Caco-2 (cell line): ENCODE measurements at places on chromosomes 3 and 15.
A peak's percentile ranks its signal among the peaks of the same experiment; 100 is the strongest.

DNA sequence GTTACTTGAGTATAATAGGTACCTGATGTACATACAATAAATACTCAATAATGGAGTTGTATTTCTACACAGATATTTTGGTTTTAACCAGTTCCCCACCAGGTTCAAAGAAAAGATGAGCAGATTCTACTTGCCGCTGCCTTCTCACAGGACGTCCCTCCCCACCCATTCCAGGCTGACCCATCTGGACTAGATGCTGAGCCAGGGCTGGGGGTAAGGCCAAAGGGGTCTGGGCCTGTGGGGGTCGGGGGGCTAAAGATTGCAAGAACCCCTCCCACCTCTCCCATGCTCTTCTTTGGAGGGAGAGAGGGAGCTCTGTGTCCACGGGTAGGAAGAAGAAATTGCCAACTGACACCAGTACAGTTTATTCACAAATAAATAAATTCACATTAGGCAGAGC lies 1.5 kb downstream of the MESP1 start:
- no peaks in the 10 kb centered on the region for H3K36me3 ChIP-seq
- no peaks in the 10 kb centered on the region for H3K27me3 ChIP-seq
- DNase-seq: no peak
- no peak overlapping the region for H3K27ac ChIP-seq
- no peak overlapping the region for H3K4me3 ChIP-seq

GRCh38 chr15:58737298-58737697 lies 12.2 kb downstream of the ADAM10 start:
- H3K27ac ChIP-seq: no peak overlapping the region
- H3K27me3 ChIP-seq: no peaks in the 10 kb centered on the region
- peaks cover 16% of the 10 kb centered on the region for H3K4me1 ChIP-seq
- no peak for DNase-seq

- no peaks in the 10 kb centered on the region for H3K4me1 ChIP-seq
- no peak for DNase-seq
- H3K4me3 ChIP-seq: no peak overlapping the region
- no peaks in the 10 kb centered on the region for H3K27me3 ChIP-seq
- H3K36me3 ChIP-seq: peaks cover 9% of the 10 kb centered on the region
These were observed 22.6 kb downstream of the SRP14 start for GRCh38 chr15:40016224-40016865.

DNA sequence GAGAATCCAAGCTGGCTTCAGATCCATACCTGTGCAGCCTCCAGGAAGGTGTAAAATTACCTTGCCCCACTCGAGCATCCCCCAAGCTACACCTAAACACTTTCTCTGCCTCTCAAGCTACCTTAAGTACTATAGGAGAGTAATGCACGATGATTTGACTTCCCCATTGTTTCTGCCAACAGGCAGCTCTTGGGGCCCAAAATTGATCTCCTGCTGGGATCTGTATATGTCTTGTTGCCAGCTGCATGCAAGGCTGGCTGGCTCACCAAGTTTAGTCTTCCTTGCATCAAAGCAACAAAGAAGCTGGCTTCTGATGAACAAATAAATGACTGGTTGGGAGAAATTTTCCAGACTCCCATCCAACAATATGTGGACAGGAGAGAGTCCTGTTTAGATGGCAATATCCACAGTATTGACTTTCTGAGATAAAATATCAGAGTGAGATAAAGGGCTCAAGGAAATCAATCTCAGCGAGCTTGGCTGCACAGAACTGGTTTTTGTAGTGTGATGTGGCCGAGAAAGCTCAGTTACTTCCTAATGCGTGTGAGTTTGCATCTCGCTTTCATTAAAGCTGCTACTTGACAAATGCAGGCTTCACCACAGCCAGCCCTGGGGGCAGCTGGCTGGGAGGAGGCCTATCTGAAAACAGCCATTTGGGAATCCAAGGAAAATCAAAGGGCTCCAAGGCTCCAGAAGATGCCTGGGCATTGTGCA lies 140.7 kb downstream of the MINAR1 start:
- no peak for DNase-seq
- no peak overlapping the region for H3K27ac ChIP-seq
- H3K36me3 ChIP-seq: no peaks in the 10 kb centered on the region
- H3K4me3 ChIP-seq: no peak overlapping the region

DNA sequence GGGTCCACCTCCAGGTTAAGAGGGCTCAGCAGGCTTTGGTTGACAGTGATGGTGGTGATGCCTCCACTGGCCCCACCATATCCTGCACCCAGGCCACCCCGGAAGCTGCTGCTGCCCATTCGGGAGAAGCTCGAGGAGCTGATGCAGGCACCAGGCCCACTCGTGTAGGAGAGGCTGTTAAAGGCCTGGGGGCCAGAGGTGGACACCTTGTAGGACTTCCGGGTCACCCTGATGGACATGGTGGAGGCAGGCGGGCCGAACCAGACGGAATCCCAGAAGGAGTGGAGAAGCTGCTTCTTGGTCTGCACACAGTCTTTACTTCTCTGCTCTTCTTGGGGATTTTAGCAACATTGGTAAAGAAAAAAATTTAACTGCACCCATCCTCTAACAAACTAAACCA lies 65.2 kb upstream of the CDAN1 start:
- no peaks in the 10 kb centered on the region for H3K27me3 ChIP-seq
- H3K36me3 ChIP-seq: no peaks in the 10 kb centered on the region
- H3K4me1 ChIP-seq: no peaks in the 10 kb centered on the region
- H3K4me3 ChIP-seq: no peak overlapping the region

- no peak overlapping the region for H3K4me3 ChIP-seq
- no peak overlapping the region for H3K27ac ChIP-seq
- H3K36me3 ChIP-seq: no peaks in the 10 kb centered on the region; the same call in 1 of the 2 replicates
- H3K27me3 ChIP-seq: no peaks in the 10 kb centered on the region
- no peak for DNase-seq
- no peaks in the 10 kb centered on the region for H3K4me1 ChIP-seq
These were observed 4.5 kb downstream of the EOGT start for GRCh38 chr3:69008980-69009379.

- H3K36me3 ChIP-seq: no peaks in the 10 kb centered on the region
- H3K27me3 ChIP-seq: no peaks in the 10 kb centered on the region
- H3K4me3 ChIP-seq: no peak overlapping the region
- H3K4me1 ChIP-seq: no peaks in the 10 kb centered on the region
These were observed 373.1 kb downstream of the PTPRG start for GRCh38 chr3:61934505-61934871.

DNA sequence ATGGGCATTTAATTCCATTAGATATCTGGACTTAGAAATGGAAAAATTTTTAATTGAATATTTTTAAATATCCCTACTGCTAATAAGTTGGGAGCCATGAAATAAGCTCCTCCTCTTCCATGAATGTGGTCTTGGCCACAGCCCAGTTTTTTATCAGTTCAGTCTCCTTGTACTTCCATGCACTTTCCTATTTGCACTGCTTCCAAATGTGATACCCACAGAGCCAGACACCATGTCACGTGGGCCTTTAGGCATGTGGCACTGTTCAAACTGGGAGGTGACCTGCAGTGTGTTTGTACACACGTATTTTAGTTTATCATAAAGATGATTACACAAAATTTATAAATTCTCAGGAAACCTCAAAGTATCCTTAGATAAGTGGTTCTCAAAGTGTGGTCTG lies 80.1 kb upstream of the DGKG start:
- DNase-seq: no peak
- no peaks in the 10 kb centered on the region for H3K4me1 ChIP-seq
- no peak overlapping the region for H3K4me3 ChIP-seq
- H3K27ac ChIP-seq: no peak overlapping the region

- peak overlapping the region; percentile 23 for H3K27ac ChIP-seq
- peaks cover 9% of the 10 kb centered on the region for H3K36me3 ChIP-seq
- H3K4me1 ChIP-seq: peaks cover 21% of the 10 kb centered on the region
These were observed 14.0 kb downstream of the VILL start for GRCh38 chr3:38004415-38005075.

- no peak overlapping the region for H3K27ac ChIP-seq
- H3K27me3 ChIP-seq: no peaks in the 10 kb centered on the region
- H3K4me1 ChIP-seq: no peaks in the 10 kb centered on the region
- no peaks in the 10 kb centered on the region for H3K36me3 ChIP-seq
These were observed 105.8 kb upstream of the ARL6 start for GRCh38 chr3:97658668-97659285.

- H3K4me1 ChIP-seq: peaks cover 19% of the 10 kb centered on the region; the same call in 1 of the 2 replicates
- H3K27ac ChIP-seq: no peak overlapping the region
- no peaks in the 10 kb centered on the region; the same call in 1 of the 2 replicates for H3K36me3 ChIP-seq
- DNase-seq: no peak
- no peak overlapping the region for H3K4me3 ChIP-seq
- H3K27me3 ChIP-seq: no peaks in the 10 kb centered on the region
These were observed 3.2 kb downstream of the SSR3 start for GRCh38 chr3:156551746-156552145.

DNA sequence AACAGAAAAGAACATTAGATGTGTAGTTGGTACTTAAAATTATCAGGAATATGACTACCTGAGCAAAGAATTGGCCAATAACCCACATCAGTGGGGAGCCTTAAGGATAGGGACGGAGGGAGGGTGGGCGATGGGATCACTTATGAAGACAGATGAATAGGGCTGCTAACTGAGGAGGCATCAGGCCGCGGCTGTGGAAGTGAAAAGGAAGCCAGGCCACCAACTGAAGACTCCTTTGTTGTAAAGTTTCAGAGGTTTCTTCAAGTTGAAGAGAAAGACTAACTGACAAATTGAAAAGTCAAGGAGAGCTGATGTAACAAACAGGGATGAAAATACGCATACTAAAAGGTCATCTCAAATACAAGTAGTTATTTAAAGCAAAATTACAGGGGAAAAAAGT lies 135.6 kb upstream of the BHLHE40 start:
- H3K27me3 ChIP-seq: no peaks in the 10 kb centered on the region
- no peak overlapping the region for H3K27ac ChIP-seq
- H3K4me1 ChIP-seq: peaks cover 8% of the 10 kb centered on the region; the same call in 1 of the 2 replicates

DNA sequence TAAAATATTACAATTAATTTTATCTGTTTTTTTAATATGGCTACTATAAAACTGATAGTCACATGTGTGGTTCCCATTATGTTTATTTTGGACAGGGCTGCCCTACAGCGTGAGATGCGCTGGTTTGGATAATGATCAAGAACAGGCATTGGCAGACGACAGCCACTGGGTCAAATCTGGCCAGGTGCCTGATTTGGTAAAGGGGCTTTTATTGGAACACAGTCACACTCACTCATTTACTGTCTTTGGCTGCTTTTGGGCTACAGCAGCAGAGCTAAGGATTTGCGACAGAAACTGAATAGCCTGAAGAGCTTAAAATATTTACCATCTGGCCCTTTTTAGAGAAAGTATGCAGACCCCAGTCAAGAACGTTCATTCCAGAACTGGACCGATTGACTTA lies 724.2 kb upstream of the CFAP20DC start:
- no peaks in the 10 kb centered on the region for H3K27me3 ChIP-seq
- no peak overlapping the region for H3K4me3 ChIP-seq
- no peak for DNase-seq
- H3K36me3 ChIP-seq: no peaks in the 10 kb centered on the region

DNA sequence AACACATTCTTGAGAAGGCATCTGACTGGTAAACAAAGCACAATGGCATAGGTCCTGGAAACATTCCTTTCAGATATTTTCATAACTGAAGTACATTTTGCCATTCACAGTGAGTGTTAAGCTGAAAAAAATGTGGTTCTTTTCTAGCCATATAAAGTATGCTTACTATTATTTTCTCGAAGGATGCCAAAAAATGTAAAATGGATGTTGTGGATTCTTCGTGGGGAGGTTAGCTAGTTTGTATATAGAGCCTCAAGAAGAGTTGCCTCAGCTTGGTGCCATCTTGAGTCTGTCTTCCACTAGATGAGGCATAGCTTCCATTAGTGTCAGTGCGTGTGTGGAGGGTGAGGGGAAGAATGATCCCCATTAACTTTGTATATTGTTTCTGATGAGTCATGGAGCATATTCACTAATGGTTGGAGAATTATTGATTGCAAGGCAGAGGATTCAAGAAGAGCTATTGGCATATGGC lies 4.1 kb downstream of the MBNL1 start:
- no peaks in the 10 kb centered on the region for H3K36me3 ChIP-seq
- H3K27me3 ChIP-seq: no peaks in the 10 kb centered on the region
- DNase-seq: no peak
- H3K4me1 ChIP-seq: peaks cover 27% of the 10 kb centered on the region

GRCh38 chr15:49428409-49429095 lies 5.5 kb downstream of the FGF7 start:
- no peaks in the 10 kb centered on the region for H3K4me1 ChIP-seq
- no peak overlapping the region for H3K27ac ChIP-seq
- no peaks in the 10 kb centered on the region for H3K27me3 ChIP-seq
- DNase-seq: no peak
- H3K36me3 ChIP-seq: no peaks in the 10 kb centered on the region

GRCh38 chr3:107206141-107206540 lies 171.1 kb upstream of the CCDC54 start:
- H3K36me3 ChIP-seq: no peaks in the 10 kb centered on the region
- H3K4me1 ChIP-seq: no peaks in the 10 kb centered on the region
- peak; percentile 41 for DNase-seq
- H3K4me3 ChIP-seq: no peak overlapping the region

DNA sequence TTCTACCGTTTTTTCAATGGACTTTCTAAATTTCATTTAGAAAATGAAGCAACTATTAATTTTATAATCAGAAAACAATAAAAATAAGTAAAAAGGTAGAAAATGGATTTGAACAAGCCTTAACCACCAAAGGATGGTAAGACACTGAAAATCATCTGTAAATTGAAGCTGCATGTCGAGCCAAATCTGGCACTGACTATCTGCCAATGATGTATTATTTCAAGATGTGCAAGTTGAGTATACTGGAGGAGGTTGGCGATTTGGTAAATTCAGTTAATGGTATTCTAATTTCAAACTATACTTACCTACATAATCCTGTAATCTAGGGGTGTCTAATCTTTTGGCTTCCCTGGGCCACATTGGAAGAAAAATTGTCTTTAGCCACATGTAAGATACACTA lies 93.5 kb downstream of the FMN1 start:
- H3K27me3 ChIP-seq: no peaks in the 10 kb centered on the region
- no peak overlapping the region for H3K4me3 ChIP-seq
- no peak overlapping the region for H3K27ac ChIP-seq
- no peak for DNase-seq
- no peaks in the 10 kb centered on the region for H3K36me3 ChIP-seq

GRCh38 chr3:139202226-139202958 lies 141.4 kb upstream of the MRPS22 start:
- no peak overlapping the region for H3K4me3 ChIP-seq
- H3K27me3 ChIP-seq: no peaks in the 10 kb centered on the region
- DNase-seq: peak; percentile 68
- no peak overlapping the region for H3K27ac ChIP-seq

DNA sequence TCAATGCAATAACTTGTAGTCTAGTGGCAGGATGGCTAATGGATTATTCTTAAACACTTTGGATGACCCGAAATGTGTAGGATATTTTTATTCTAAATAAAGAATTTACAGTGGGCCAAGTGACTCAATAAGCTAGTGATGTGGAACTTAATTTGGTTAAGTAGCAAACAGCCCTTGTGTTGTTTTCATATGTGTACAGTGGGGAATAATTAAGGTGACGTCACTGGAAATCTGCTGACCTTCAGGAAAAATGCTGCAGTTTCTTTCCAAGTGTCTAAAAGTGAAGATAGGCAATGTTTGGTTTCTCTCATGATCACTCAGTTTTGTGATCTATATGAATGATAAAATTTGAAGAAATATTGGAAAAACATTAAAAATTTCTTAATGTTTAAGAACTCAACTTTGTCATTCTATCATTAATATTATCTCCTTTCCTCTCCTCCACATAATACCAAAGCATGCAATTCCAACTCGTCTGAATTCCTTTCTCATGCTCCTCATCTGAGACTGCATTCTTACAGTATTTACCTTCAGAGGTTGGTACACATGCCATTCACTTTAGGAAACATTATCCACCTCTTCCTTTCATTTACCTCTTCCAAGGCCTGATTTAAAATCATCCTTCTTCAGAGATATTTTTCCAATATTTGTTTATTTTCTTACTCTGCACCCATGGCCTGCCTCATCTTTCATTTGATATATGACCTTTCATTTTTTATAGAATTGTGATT lies 414.6 kb upstream of the ARPP21 start:
- no peak for DNase-seq
- H3K4me3 ChIP-seq: no peak overlapping the region
- peak overlapping the region; percentile 53 for H3K27ac ChIP-seq
- H3K4me1 ChIP-seq: peaks cover 27% of the 10 kb centered on the region
- no peaks in the 10 kb centered on the region for H3K36me3 ChIP-seq
- no peaks in the 10 kb centered on the region for H3K27me3 ChIP-seq
